AG04449 (cell line): ENCODE measurements at places on chromosomes 1 and 21.
A peak's percentile ranks its signal among the peaks of the same experiment; 100 is the strongest.

- DNase-seq = peak; percentile 56
Observed at GRCh38 chr1:220733086-220733601, 15.0 kb upstream of the MTARC2 start.

- peak; percentile 29 for DNase-seq
Observed at GRCh38 chr1:184595596-184595995, 159.1 kb downstream of the EDEM3 start.

GRCh38 chr1:68363339-68363738 lies 86.4 kb downstream of the RPE65 start:
- no peak for DNase-seq

DNA sequence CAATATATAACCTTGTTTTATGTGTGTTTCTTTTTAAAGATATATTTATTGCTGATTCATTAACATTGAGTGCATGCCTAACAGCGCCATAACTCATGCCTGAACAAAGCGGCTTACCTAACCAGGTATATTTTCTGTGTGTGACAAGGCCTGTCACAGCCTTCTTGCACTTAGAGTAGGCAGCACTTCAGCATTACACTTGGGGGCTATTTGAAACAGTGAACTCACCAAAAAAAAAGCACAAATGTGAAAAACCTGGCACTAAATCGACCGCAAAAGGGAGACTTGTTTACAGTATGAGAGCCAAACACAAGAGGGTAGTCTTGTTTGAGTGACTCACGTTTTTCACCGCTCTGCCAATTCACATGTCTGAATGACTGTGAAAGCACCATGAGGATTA lies 111.7 kb downstream of the DISP1 start:
- DNase-seq = no peak

DNA sequence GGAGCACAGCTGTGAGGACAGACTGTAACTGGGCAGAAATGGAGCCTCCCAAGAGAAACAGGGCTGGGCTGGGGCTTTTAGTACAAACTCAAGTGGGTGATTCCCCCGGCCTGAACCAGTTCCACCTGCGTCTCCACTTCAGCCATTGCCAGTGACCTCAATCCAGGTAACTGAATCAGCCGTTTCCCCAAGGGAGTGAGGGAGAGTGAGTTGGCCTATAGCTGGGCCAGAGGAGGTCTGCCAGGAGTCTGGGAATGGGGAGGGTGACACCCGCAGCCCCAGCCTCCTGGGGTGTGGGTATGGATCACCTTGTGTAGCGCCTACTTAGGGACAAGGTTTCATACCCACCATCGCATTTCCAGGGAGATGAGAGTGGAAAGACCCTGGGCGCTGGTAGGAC lies 8.5 kb downstream of the SLC26A9 start:
- no peak for DNase-seq

DNA sequence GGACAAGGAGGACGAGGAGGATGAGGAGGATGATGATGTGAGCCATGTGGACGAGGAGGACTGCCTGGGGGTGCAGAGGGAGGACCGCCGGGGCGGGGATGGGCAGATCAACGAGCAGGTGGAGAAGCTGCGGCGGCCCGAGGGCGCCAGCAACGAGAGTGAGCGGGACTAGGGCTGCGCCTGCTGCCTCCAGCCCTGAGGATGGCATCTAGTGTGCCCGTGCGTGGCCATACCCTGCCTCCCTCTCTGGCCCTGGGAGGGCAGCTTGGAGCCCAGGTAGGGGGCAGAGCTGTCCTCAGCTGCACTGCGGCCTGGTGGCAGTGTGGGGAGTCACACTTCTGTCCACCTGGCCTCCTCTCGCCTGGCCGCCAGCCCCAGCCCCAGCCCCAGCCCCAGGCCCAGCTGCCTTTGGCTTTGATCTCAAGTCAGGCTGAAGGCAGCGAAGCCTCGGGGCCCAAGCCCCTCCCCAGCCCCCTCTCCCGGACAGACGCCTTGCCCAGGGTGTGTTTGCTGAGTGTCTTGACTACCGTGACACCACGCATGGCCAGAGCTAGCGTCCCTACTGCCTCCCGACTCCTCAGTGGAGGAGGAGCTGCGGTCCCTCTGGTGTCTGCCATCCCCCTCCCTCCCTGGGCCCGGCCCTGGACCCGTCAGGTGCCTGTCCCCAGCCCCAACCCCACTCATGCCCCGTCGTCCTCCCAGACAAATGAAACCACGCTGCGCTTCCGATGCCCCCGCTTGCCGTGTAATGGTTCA lies 155.2 kb downstream of the PEX14 start:
- no peak for DNase-seq

GRCh38 chr1:224732377-224733026 lies 116.4 kb downstream of the CNIH3 start:
- DNase-seq = no peak

GRCh38 chr21:42016364-42016985 lies 6.3 kb upstream of the ZBTB21 start:
- DNase-seq = no peak

GRCh38 chr1:21935393-21935804 lies 1.7 kb downstream of the HSPG2 start:
- DNase-seq = no peak

GRCh38 chr1:17584539-17584938 lies 45.0 kb downstream of the ARHGEF10L start:
- no peak for DNase-seq

DNA sequence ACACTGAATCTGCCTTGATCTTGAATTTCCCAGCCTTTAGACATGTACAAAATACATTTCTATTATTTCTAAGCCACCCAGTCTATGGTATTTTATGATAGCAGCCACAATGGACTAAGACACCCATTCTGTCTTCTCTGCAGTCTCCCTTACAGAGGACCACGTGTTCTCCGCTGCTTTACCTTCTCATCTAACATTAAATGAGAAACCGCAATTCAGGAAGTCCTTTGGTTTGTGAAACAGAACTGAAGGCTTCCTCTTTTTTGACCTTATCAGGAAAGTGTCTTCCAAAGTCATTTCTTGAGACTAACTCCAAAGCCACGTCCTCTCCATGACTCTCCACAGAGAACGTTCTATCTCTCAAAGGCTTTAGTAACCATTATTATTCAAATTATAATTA lies 560.1 kb downstream of the OMA1 start:
- no peak for DNase-seq

DNA sequence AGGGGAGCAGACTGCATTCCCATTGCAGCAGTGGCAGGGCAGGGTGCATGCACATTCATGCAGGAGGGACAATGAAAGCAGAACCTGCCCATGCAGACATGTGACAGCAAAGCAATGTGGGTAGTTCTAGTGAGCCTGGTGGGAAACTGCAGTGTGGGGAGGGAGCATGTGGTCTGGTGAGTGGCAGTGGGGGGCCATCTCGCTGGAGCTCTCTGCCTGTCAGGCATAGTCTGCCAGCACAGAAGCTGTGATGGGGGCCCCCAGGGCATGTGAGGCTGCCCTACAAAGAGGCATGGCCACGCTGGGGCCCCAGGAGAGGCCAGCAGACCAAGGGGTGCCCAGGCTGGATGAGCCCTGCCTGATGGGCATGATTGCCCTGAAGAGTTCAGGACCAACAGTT lies 579.7 kb downstream of the PTPRC start:
- no peak for DNase-seq

- no peak for DNase-seq
Observed at GRCh38 chr1:154851392-154852177, 18.5 kb downstream of the KCNN3 start.

- no peak for DNase-seq
Observed at GRCh38 chr1:7363450-7363849, 407.6 kb upstream of the VAMP3 start.

- no peak for DNase-seq
Observed at GRCh38 chr21:43739621-43740435, 20.9 kb downstream of the PDXK start.

GRCh38 chr1:42529724-42530181 lies 66.7 kb downstream of the CCDC30 start:
- DNase-seq = peak; percentile 7

- DNase-seq = no peak
Observed at GRCh38 chr1:147241934-147242448, 493 bp upstream of the CHD1L start.

GRCh38 chr1:59596432-59596831 lies 218.3 kb upstream of the HOOK1 start:
- no peak for DNase-seq

- no peak for DNase-seq
Observed at GRCh38 chr1:5110508-5110907, 456.1 kb downstream of the AJAP1 start.

DNA sequence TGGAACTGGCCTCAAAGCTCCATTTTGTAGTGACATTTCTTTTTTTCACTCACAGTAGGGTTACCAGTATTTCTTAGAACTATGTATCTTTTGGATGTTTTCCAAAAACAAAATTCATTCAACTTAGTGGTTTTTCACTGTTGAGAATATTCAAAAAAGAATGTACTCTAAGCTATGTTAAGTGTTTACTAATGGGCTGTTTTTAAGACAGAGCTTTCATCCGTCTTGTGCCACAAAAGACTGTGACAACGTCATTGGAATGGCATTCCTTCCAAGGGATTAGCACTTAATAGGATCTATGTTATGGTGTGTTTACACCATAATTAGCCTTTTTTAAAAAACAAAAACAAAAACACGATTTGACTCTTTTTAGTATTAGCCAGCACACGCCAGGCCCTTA lies 66.8 kb downstream of the TTC3 start:
- peak; percentile 61 for DNase-seq

GRCh38 chr1:186404454-186405051 lies 28.9 kb downstream of the ODR4 start:
- DNase-seq = peak; percentile 17

GRCh38 chr21:30227128-30227527 lies 11.2 kb upstream of the CLDN8 start:
- no peak for DNase-seq

DNA sequence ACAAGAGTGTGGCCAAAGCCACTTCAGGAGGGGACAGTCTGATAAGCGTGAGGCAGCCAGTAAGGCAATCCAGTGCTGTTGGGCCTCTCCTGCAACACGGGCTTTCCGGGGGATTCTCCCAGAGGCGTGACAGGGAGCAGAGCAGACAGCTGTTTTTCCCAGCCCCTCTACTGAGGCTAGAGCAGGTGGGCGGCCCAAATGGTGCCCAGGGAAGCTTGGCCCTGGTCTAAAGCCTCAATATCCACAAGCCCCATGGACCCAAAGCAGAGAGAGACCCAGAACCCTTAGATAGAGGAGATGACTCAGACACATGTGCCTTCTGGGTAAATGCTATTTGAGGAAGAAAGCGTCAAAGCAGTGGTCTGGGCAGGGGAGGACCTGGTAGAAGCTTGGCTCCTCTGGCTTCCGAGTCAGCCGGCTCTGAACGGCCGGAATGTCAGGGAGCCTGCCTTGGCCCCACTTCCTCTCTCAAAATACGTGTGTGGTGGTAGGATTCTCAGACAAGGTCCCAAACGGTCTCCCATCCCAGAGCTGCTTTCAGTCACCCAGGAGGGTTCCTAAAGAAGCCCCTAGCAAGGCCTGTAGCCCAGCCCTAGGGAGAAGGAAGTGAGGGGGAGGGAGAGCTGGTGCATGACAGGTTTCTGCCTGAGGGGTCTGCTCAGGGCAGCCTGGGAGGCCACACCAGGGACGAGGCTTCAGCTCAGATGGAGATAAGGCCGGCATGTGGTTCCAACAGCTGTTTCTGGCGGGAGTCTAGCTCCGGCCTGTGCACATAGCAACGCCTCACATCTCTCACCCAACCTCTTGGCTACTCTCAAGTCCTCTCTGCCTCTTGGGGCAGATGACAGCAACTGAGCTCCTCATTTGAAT lies 28.8 kb downstream of the PIK3C2B start:
- DNase-seq = no peak

DNA sequence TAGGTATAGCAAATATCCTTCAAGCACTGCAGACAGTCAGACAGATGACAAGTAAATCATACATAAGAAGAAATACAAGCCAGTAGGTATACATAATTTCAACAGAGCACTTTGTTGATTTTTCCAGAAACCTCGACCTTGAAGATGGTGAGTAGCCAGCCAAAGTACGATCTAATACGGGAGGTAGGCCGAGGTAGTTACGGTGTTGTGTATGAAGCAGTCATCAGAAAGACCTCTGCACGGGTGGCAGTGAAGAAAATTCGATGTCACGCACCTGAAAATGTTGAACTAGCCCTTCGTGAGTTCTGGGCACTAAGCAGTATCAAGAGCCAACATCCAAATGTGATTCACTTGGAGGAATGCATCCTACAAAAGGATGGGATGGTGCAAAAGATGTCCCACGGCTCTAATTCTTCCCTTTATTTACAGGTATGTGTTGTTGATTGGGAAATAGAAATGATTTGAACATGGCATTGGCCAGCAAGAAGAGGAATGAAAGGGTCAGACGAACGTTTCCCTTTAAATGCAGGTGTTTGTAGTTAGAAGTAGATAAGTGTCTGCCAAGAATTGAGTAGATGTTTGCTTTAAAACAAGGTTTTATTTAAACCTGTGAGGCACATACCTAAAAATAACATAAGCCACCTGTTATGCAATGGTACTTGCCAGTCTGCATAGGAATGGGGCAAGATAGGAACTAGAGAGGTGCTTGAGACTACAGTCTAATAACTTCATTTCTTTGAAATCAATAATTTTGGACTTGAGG lies 2.7 kb downstream of the PDIK1L start:
- DNase-seq = no peak

DNA sequence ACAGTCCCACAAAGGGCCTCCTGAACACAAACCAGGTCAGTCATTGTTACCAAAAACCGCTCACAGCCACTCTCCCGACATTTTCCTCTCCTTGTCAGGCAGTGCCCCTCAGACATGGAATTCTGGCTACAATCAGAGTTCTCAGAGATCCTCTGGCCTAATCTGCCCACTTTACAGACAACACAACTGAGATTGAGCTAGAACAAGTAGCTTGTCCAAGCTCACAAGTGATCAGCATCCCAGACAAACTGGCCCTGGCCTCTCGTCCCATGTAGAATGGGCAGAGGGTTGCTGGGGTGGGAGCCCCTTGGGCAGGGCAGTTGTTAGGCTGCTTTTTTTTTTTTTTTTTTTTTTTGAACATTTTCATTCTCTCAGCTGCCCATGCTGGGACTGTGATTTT lies 57.2 kb downstream of the KCNN3 start:
- no peak for DNase-seq

DNA sequence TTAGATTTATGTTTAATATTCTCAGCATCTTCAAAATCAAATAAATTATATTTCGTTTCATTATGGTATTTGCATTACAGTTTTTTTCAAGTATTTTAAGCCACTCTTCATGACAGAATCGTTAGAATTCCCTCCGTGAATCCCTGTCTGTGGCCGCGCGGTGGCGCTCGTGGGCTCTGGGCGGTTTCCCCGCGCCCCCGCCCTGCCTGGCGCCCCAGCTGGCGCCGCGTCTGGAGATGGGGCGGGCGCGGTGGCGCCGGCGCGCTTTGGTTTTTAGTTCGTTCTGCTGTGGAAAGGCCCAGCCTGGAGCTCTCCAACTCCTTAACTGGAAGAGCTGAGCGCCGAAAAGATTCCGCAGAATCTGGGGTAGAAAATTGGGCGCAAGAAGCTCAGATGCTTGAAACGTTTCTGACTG lies 25.7 kb downstream of the PRMT2 start:
- DNase-seq = peak; percentile 21

DNA sequence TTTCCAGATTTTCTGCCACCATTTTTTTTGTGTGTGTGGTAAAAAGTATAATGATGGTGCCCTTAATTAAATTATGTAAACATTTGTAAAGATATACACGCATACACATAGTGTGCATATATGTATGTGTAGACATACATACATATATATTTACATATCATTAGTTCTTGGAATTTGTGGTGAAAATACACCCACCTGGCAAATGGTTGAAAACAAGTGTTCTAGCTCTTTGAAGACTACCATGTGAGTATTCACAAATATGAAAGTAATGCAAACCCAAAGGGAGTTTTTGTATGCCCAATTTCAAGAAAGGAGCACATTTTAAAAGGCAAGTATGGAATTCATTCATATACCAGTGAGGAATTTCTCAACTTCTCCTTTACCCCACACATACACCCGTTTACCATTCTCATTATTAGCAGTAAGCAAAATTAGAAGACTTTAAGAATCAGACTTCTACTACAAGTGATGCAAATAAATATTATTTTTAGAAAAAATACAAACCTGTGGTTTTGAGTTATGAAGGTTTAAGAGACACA lies 8.0 kb downstream of the RABGAP1L start:
- no peak for DNase-seq
